ENCODE measurements at places on chromosomes 5 and 9.

DNA sequence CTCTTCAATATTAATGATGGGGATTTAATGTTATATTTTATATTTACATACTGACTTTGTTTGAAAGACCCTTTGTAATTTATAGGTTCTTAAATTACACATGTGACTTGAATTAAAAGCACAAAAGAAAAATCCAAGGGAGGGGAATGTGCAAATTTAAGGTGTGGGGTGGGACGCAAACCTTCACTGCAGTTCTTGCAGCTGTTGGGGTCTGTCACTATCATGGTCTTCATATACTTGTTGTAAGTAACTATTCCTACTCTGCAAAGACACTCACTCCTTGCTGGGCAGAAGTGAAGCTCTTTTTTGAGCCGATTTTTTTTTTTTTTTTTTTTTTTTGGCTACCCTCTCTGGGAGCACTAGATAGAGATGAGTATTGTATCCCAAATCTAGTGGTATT is 505.3 kb downstream of the ARHGEF28 start:
- DNase-seq, result no peak

DNA sequence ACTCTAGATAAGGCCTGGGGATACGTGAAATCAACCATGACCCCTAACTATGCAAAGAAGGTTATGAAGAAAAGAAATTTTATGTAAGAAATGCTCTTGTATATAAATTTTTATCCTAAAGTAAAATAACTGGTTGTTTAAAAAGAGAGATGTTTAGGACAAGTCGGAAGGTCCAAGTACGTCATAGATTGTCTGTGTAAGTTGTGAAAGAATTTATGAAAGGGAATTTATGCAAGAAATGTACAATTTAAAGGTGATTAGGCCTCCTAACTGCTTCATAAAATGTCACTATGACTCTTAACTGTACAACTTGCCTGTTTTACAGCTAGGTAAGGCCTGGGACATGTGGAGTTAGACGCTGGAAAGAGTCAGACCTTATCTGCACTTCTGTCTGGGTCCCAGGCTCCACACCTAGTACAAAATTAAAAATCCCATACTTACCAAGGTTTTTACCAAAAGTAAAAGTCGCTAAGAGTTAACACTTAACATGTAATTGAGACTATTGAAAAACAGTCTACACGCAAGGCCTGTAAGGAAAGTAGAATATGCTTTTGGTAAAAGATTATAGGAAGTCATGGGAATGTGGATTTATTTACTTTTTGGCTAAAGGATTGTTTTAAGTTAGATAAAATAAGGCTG is 77.4 kb downstream of the KIAA0825 start:
- no peak for DNase-seq

GRCh38 chr9:123311250-123311752 is 42.9 kb upstream of the STRBP start:
- no peak for DNase-seq

- DNase-seq, result no peak
Observed at GRCh38 chr9:5326187-5326586, 13.5 kb downstream of the RLN1 start.

- peak; percentile 35 for DNase-seq
Observed at GRCh38 chr5:158821331-158821730, 278.4 kb downstream of the EBF1 start.

DNA sequence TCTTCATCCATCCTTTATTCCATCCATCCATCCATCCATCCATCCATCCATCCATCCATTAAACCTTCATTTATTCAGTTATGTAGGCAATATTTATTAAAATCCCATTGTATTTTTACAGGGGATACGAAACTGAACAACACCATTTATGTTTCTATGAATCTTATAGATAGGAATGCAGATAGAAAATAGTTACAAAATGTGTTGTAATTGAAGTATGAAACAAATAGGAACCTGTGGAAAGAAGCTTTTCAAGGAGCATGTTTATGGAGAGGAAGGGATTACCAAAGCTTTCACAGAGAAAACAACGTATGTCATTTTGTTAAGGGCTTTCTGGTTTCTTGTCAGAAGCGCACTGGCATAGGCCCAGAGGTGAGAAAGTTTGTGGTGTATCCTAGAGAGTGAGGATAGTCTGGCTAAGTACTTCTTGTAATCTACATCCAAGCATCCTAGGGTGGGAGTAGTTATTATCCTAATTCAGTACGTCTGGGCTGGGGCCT is 184.0 kb downstream of the CNTLN start:
- no peak for DNase-seq

GRCh38 chr5:150645070-150645700 is 4.7 kb downstream of the SYNPO start:
- DNase-seq, result no peak

GRCh38 chr5:378301-378891 is 56.9 kb downstream of the AHRR start:
- no peak for DNase-seq
